Stomach (tissue), 19 donors: ENCODE measurements at places on chromosomes 3 and 15. TPM values are rescaled to one million over a fixed set of nuclear protein-coding genes. Genes with fewer than 3 reads are reported as not detected.

GHRL gene
- total RNA-seq = 804 TPM

CYP11A1 gene
- total RNA-seq = not detected

BBS4 gene
- total RNA-seq = 20.6 TPM

APOD gene
- total RNA-seq = 228 TPM

SENP8 gene
- 2.2 TPM for total RNA-seq

SRPRB gene
- total RNA-seq = 26.4 TPM

PP2D1 gene
- not detected for total RNA-seq

SUCLG2 gene
- 174 TPM for total RNA-seq

AHSG gene
- total RNA-seq = 0.92 TPM

ZMYND10 gene
- 0.89 TPM for total RNA-seq

ASB14 gene
- not detected for total RNA-seq
